Stimulated activated CD4-positive, alpha-beta T cell treated with anti-CD3 and anti-CD28 coated beads, Interleukin-1b, Interleukin-23, amount 100 ng/mL, for 4 hours (primary cell): ENCODE measurements at places on chromosomes 7 and 10.

DNA sequence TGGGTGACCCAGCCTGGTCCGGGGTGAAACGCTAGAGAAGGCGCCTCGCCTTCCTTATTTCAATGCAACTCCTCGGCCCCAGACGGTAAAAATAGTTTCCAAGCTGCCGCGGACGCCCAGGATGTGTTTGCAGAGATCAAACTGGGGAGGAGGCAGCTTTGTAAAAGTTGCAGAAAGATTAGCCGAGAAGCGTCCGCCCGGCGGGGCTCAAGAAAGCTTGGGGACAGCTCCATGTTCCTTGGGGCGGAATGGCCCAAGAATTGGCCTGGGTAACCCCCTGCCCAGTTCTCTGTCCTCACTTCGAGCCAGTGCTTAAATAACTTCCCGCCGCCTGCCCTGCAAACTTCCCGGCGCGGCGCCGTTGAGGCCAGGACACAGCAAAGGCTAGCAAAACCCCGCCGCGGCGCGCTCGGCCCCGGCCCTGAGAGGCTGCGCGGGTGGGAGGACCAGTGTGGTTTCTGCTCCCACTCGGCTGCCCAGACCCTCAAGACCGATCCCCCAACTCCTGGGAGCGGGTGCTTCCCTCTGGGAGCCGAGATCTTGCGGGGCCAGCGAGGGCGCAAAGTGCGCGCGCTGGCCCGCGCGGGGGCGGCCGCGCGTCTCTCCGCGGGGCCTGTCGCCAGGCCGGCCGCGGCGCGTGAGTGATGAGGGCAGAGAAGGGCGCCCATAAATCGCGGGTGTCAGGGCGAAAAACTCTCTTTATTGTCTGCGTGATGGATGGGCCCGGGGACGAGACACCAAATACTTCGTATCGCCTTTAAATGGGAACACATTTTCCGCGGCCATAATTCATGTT is 6.3 kb upstream of the ZNF503 start:
- no peak for DNase-seq

DNA sequence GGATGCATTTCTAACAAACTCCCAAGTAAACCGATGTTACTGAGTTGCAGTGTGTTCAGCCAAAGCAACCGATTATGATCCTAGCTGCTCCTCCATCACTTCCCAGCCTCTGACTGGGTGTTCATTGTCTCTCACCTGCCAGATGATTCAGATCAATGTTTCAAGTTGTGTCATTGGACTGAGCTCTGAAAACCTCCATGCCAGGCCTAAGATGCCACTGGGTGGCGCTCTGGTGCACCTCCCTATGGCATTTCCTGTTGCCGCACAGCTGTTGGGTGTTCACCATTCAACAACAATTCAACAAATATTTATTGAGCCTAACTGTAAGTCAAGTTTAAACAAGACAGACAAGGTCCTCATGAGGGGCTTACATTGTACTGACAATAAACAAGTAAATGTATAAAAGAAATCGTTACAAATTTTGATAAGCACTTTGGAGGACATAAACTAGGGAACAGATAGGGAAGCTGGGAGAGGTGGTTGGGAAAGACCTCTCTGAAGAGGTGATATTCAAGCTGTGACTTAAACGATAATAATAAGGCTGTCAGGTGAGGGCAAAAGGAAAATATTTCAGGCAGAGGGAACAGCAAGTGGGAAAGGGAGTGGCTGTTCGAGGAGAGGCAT is 22.8 kb downstream of the RGR start:
- peak; percentile 61 for DNase-seq

- DNase-seq: no peak
These were observed 156.7 kb downstream of the BTAF1 start for GRCh38 chr10:92080244-92080643.

GRCh38 chr7:143929224-143929920 is 5.7 kb upstream of the OR2F2 start:
- DNase-seq: no peak

DNA sequence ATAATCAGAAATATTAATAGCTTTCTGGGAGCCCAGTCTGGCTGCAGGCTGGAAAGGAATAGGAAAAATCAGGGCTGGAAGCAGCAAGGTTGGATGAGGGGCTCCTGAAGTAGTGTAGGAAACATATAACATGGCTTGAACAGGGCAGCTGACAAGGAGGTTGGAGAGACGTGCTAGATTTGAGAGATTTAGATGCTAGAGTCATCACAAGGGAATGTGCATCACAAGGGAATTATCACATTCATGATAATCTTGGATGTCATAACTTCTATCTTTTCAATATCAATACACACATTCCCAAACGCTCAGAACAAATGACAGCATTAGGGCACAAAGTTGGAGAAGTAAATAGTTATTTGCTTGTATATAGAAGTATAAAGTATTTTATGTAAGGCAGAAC is 120.9 kb upstream of the EGFR start:
- no peak for DNase-seq

DNA sequence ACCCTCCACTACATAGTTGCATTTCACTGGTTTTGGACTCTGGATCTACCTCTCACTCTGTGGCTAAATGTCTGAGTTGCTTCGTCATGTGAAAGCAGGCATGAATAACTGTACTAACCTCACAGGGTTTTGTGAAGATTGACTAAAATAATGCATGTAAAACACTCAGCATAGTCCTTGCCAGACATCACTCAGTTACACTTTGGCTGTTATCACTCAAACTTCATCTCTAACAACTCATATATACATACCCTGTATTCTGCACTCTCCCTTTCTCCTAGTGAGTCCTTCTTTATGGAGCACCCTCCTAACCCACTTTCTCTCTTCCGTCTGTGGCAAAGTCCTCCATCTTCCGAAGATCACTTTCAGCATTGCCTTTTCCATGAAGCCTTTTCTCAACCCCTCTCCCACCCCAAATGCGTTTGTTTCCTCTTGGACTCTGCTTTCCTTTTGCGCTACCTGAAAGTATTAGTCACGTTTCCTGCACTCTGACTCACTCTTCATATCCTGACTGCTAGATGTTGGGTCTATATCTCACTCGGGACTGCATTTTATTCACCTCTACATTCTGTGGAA is 72.6 kb downstream of the OSBPL3 start:
- no peak for DNase-seq

- DNase-seq: no peak
These were observed 11.7 kb downstream of the FBXW4 start for GRCh38 chr10:101683276-101683675.

DNA sequence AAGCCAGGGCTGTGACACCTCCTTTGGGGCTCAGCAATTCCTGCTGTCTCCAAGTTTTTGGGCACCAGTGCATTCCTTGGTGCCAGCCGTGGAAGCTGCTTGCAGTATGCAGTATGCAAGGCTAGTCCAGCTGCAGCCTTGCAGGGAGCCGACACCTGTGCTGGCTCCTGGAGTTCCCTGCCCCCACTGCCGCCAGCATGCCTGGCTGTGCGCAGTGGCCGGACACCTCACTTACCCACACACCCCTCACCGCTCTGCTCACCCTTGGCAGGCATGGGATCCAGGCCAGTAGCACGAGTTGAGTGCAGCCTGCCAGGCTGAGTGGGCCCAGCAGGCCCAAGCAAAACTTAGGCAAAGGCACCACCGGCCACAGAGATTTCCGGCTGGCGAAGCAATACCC is 77.4 kb downstream of the SAMD9 start:
- DNase-seq: no peak

DNA sequence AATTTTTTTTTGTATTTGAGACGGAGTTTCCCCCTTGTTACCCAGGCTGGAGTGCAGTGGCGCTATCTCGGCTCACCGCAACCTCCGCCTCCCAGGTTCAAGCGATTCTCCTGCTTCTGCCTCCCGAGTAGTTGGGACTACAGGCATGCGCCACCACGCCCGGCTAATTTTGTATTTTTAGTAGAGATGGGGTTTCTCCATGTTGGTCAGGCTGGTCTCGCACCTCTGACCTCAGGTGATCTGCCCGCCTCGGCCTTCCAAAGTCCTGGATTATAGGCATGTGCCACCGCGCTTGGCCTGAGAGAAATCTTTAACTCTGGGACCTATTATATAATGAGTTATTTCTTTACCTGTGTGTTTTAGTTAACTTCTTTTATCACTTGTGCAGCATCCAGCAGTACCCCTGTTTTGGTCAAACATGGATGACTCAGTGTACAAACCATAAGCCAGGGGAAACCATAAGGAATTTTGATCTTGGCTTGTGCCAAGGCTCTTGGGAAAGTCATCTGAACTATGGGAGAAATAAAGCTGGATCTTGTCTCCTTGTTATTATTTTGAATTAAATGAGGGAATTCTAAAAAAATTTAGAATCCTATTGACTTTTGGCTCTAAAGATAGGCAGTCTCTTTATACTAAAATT is 23.6 kb upstream of the ZRANB1 start:
- DNase-seq: no peak

- no peak for DNase-seq
These were observed 15.6 kb upstream of the FXYD4 start for GRCh38 chr10:43355749-43356371.

- DNase-seq: no peak
These were observed 1.6 kb downstream of the C7orf25 start for GRCh38 chr7:42910306-42910705.
